ENCODE measurements at places on chromosomes 5 and 9.

DNA sequence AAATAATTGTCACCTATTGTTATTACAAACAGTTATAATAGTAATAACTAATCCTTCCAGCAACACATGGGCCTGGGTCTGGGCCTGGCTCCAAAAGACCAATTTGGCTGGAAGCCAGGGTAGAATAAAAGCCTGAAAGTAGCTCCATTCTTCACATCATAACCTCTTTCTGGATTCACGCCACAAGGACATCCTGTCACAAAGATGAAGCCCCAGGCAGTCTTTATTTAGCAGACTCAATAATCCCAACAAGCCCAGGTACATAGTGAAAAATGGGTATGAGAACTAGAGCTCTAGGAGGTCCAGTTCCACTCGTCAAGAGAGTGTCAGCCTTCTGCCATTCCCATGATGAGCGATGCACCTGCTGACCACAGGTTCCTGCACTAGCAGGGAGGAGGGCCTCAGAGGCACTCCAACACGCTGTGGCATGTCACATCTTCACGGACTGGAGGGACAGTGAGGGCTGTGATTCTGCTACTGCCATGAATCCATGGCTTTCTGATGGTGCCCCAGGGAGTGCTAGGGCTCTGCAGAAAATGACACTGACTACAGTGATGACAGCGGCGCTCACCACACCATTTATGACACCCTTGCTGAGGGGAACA, 124.9 kb downstream of the SPOCK1 start:
- no peak for DNase-seq

- no peak for DNase-seq
Observed at GRCh38 chr5:72667708-72668107, 148.8 kb upstream of the TNPO1 start.

DNA sequence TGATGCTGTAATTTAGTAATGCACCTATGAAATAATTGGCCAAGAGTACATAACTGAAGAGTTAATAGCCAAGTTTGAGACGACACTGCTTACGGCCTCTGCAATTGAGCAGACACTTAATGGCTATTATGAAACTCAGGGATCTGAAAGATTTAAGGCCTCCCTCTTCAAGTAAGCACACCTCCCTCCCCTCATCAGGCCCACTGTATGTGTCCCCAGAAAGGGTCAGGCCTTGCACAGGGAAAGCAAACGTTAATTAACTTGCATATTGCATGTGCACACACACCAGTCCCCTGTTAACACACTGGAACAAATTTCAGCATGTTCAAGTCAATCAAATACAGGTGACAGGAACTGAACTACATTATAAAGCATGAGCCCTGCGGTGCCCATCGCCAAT, 163.6 kb downstream of the SPOCK1 start:
- no peak for DNase-seq

GRCh38 chr9:78669591-78669990, 372.7 kb downstream of the PSAT1 start:
- no peak for DNase-seq

DNA sequence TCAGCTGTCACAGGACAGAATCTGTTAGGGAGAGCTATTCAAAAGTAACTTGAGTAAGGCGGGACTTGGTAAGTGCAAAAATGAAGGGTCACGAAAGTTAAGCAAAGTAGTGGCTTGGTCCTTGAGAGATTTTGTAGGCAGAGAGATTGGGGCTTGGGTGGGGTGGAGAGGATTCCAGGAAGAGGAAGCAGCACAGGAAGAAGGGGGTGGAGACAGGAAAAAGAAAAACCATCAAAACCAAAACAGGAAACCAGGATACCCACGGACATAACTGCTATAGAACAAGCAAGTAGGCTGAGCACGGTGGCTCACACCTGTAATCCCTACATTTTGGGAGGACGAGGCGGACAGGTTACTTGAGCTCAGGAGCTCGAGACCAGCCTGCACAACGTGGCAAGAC, 3.7 kb downstream of the ROPN1L start:
- no peak for DNase-seq

DNA sequence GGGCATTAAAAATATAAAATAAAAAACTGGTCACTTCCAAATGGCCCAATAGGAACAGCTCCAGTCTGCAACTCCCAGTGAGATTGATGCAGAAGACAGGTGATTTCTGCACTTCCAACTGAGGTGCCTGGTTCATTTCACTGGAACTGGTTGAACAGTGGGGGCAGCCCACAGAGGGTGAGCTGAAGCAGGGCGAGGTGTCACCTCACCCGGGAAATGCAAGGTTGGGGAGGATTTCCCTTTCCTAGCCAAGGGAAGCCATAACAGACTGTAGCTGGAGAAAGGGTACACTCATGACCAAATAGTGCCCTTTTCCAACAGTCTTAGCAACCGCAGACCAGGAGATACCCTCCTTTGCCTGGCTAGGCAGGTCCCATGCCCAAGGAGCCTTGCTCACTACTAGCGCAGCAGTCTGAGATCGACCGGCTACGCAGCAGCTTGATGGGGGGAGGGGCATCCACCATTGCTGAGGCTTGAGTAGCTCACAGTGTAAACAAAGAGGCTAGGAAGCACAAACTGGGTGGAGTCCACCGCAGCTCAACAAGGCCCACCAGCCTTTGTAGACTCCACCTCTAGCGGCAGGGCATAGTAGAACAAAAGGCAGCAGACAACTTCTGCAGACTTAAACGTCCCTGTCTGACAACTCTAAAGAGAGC, 12.7 kb downstream of the RLN1 start:
- DNase-seq: no peak

DNA sequence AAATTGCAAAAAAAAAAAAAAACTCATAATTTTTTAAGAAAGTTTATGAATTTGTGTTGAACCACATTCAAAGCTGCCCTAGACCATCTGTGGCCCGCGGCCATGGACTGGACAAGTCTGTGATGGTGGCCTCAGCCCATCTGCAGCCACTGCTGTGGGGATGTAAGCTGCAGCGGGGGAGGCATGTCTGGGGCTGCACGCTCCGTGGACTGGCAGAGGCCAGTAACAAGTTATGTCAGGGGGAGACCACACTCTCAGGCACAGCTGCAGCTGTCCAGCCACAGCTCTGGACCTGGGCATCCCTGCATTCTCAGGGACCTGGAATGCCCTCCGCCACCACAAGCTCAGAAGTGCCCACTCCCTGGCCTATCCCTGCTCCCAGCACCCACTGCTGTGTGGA, 1272.3 kb upstream of the CDH9 start:
- DNase-seq: no peak

DNA sequence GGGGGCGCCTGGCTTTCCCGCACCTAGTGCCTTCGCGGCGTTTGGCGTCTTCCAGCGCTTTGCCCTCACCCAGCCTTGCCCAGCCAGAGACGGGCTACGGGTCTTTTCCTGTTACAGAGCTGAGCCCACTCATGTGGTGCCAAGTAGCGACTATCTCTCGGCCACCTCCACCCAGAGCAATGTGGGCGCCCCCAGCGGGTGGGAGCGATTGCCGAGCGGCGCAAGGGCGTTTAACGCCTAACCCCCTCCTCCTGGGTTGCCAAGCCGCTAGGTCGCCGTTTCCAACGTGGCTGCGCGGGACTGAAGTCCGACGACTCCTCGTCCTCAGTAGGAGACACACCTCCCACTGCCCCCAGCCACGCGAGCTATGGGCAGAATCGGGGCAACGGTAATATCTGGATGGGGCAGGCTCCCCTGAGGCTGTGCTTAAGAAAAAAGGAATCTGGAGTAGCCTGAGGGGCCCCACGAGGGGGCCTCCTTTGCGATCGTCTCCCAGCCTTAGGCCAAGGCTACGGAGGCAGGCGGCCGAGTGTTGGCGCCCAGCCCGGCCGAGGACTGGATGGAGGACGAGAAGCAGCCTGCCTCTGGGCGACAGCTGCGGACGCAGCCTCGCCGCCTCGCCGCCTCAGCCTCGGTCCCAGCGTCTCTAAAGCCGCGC, 5.8 kb downstream of the TLX3 start:
- DNase-seq: no peak

- DNase-seq: peak; percentile 34
Observed at GRCh38 chr9:10704720-10705119, 91.9 kb upstream of the PTPRD start.
